Tracheal epithelial cell (primary cell): ENCODE measurements at places on chromosomes 1 and 21. TPM values are rescaled to one million over a fixed set of nuclear protein-coding genes. Genes with fewer than 3 reads are reported as not detected.

Gene ESPN
- 14.5 and 17.3 TPM in 2 replicates for total RNA-seq

Gene BCAR3
- 69.9 and 134 TPM in 2 replicates for total RNA-seq

Gene GPR52
- total RNA-seq: 0.21 and 0.24 TPM in 2 replicates

Gene OR6K3
- total RNA-seq: under 0.01 TPM in 1 of 2 replicates, not detected in the other

Gene CYP4X1
- 0.21 TPM in 1 of 2 replicates, not detected in the other for total RNA-seq

Gene PRAMEF33
- total RNA-seq: not detected in 2 replicates

Gene TSTD1
- total RNA-seq: 104 and 173 TPM in 2 replicates

Gene RNASEL
- total RNA-seq: 5.5 and 5.8 TPM in 2 replicates

Gene FCRL5
- not detected in 2 replicates for total RNA-seq
